ENCODE measurements at places on chromosomes 3 and 15. TPM values are rescaled to one million over a fixed set of nuclear protein-coding genes. Genes with fewer than 3 reads are reported as not detected.

The CIDEC gene
- 0.23 TPM for total RNA-seq

DNA sequence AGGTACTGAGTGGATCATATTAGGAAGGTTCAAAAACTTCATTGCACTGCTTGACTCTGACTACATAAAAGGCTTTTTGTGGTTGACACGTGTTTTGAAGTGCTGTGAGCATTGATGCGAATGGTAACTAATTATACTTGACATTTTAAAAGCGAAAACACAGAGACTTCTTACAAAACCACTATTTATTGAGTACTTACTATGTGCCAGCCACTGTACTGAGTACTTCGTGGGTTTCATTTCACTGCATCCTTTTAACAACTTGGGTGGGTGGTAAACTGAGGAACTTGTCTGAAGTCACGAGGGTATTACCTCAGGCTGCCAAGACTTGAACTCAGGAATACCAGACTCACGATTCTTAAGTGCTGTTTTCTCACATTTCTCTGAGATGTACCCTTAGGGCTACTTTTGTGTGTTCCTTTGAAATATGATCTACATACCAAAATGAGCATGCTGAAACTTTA, 45.3 kb upstream of the PPP4R2 start:
- no peak overlapping the region for H3K27ac ChIP-seq
- H3K27me3 ChIP-seq = no peaks in the 10 kb centered on the region
- H3K4me3 ChIP-seq = no peak overlapping the region
- H3K4me1 ChIP-seq = peaks cover 4% of the 10 kb centered on the region
- H3K36me3 ChIP-seq = no peaks in the 10 kb centered on the region

GRCh38 chr3:133301194-133301593, 98.7 kb upstream of the BFSP2 start:
- H3K4me1 ChIP-seq = peaks cover 2% of the 10 kb centered on the region
- H3K27ac ChIP-seq = no peak overlapping the region
- H3K36me3 ChIP-seq = no peaks in the 10 kb centered on the region
- no peak overlapping the region for H3K4me3 ChIP-seq
- no peak for DNase-seq

GRCh38 chr3:96966181-96966929, 152.0 kb downstream of the EPHA6 start:
- H3K27me3 ChIP-seq = no peaks in the 10 kb centered on the region
- no peak for DNase-seq
- H3K27ac ChIP-seq = no peak overlapping the region
- H3K4me1 ChIP-seq = no peaks in the 10 kb centered on the region
- no peak overlapping the region for H3K4me3 ChIP-seq

The NCEH1 gene
- 4.5 TPM for total RNA-seq

The ZPLD1 gene
- 0.48 TPM for total RNA-seq
